ENCODE measurements at places on chromosomes 13 and 19.
A peak's percentile ranks its signal among the peaks of the same experiment; 100 is the strongest.

DNA sequence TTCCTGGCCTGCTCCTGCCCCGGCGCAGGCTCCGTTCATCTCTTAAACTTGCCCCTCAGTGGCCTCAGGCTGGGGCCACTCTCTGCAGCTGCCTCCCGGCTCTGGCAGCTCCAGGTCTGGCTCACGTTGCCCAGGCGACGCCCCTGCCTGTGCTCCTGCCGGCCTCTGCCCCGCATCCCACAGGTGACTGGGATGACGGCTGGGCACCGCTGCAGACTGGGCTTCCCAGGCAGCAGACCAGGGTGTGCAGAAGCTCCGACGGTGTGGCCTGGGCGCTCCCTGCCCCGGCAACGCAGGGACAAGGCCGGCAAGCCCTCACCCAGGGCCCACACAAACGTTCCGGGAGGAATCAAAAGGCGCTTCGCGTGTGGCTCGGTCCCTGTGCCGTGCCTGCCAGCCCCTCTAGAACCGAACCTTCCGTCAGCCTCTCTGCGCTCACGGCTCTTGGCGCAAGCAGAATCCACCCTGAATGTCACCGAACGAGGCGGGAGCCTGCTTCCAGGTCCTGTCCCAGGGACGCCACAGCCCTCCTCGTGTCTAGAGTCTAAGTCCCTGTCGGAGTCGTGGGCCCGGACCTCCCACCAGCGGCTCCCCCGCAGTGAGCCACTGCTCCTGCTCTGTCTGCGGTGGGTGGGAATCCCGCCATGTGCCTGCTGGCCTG is 64.8 kb downstream of the MLLT1 start:
- no peak for DNase-seq

DNA sequence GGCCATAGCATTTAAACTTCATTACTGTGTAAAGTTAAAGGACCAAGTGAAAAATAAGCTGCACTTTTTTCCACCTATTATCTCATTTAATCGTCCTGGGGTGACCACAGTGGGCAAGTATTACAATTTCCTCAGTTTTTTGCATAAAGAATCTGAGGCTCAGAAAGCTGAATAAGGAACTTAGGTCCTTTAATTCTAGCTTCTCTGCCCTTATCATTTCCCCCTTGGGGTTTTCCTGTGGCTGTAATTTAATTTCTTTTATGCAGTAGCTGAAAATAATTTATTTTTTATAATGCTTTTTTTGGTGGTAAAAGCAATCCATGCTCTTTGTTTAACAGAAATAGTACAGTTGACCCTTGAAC is 59.8 kb upstream of the RCBTB2 start:
- DNase-seq: no peak

DNA sequence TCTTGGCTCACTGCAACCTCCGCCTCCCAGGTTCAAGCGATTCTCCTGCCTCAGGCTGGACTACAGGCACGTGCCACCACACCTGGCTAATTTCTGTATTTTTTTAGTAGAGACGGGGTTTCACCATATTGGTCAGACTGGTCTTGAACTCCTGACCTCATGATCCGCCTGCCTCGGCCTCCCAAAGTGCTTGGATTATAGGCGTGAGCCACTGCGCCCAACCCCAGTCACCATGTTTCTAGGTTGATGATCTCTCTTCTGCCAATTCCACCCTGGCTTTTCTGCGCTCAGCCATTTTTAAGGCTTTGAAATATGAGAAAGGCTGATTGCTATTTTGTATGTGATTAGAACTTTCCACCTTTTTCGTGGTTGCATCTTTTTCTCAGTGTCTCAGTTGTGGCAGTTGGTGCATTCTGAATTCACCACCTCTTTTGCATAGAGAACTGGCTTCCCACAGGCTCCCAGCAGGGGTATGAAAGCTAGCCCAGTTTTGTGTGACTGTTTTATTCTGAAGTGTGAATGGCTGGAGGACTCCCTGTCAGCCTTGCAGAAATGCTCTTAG is 15.5 kb downstream of the CEACAM1 start:
- DNase-seq: no peak

GRCh38 chr19:43895727-43896308 is 39.3 kb downstream of the ZNF45 start:
- no peak for DNase-seq

DNA sequence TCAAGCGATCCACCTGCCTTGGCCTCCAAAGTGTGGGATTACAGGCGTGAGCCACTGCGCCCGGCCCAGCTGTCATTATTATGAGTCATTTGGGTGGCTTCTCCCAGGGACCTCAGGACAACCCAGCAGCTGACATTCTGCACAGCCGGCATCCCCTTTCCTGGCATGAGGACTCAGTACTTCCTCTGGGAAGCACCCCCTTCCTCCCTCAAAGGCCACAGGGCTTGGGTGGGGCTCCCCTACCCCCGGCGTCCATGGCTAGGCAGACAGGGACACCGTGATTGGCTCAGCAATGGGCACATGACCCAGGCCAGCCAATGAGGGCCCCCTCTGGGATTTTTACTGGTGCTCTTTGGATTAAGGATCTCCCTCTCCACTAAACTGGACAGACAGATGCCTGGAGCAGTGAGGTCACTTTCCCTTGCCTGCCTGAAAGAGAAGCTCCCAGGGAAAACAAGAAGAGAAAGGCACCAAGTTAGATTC is 6.0 kb downstream of the KANK2 start:
- DNase-seq: peak; percentile 79

DNA sequence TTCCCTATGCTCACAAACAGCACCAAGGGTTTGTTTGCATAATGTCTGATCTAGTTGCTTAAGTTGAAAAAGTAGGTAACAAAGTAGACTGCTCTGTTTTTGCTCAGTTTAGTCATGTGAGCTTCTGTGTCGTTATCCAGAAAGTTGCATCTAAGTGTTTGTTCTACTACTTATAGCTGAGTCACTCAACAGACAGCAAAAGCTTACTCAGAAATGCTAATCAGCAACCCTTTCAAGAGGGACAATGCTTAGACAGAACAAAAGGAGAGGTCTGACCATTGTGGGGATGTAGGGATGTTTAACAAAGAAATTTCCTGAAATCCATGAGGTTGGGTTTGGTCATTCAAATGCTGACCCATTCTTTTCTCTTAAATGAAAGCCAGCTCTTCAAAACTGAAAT is 106.4 kb downstream of the ATP8A2 start:
- DNase-seq: no peak

DNA sequence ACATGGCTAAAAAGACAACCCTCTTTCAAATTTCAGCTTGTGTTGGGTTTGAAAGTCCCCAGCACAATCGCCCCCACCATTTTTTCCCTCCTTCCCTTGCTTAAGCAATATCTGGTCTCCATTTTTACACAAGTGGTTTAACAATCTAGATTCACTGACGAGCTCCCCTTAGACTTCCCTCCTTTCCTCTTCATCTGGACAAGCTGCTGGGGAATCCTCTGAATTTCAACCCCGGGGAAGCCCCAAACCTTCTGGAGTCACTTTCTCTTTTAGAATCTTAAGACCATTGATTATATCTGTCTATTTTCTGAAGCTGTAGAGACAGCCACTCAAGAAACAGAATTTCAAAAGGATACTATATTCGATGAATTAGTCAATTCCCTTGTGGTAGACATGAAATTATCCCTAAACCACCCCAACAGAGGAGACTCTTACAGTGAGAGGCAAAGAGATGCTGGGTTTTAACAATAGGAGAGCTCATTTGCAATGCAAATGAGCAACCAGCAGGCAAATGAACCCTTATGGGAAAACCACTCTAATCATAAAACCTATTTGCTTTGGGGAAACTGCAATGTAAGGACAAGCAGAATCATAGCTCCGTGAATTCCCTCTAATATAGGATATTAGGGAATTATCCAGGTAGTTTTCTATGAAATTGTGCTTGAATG is 78.9 kb downstream of the TEX26 start:
- no peak for DNase-seq

DNA sequence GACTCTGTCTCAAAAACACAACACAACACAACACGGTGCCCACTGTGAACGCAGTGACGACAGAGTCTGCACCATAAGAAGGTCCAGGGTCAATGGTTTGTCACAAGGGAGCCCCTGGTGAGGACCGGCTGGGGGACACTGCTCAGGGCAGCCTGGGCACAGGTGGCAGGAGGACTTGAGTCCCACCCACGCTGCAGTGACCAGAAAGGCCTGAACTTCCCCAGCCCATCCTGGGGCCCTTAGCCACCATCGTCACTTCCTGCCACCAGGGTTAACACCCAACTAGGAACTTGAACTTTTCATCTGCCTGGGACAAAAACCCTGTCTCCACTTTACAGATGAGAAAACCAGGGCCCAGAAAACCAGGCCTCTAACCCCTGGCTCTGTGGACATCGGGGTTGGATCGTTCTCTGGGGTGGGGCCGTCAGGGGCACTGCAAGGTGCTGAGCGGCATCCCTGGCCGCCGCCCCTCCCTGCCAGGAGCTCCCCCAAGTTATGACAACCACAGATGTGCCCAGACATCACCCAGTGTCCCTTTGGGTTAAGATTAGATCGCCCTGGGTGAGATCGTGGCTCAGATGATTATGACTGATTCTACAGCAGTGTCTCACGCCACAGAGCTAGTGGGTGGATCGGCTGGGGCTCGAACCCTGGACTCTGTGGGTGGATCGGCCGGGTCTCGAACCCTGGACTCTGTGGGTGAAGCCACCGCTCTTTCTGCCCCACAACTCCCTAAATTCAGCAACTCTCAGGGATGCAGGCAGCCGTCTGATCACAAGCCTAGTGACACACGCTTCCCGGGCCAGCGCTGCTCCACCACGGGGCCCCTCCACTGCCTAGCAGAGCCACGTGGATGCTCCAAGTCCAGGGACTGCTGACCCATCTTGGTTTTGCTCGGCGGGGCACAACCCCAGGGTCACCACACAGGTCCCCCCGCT is 14.0 kb downstream of the MOB3A start:
- DNase-seq: no peak
